IPS DF 6.9 (cell line): ENCODE measurements at places on chromosomes 12 and 14.

GRCh38 chr12:118959348-118959747, 22.0 kb upstream of the SRRM4 start:
- H3K36me3 ChIP-seq = no peaks in the 10 kb centered on the region
- no peak overlapping the region for H3K27ac ChIP-seq
- H3K27me3 ChIP-seq = no peaks in the 10 kb centered on the region
- DNase-seq = no peak
- no peak overlapping the region for H3K4me3 ChIP-seq

GRCh38 chr12:87828382-87828973, 200.7 kb downstream of the C12orf50 start:
- no peaks in the 10 kb centered on the region for H3K4me1 ChIP-seq
- no peaks in the 10 kb centered on the region for H3K27me3 ChIP-seq
- DNase-seq = no peak
- H3K27ac ChIP-seq = no peak overlapping the region
- H3K4me3 ChIP-seq = no peak overlapping the region

- H3K27me3 ChIP-seq = no peaks in the 10 kb centered on the region
- H3K4me1 ChIP-seq = peaks cover 5% of the 10 kb centered on the region; the same call in 1 of the 2 replicates
- no peak for DNase-seq
- H3K36me3 ChIP-seq = peaks cover 26% of the 10 kb centered on the region
- H3K4me3 ChIP-seq = peak overlapping the region; percentile 77; the same call in 1 of the 2 replicates
Observed at GRCh38 chr12:57518920-57519795, 1.2 kb downstream of the DDIT3 start.

DNA sequence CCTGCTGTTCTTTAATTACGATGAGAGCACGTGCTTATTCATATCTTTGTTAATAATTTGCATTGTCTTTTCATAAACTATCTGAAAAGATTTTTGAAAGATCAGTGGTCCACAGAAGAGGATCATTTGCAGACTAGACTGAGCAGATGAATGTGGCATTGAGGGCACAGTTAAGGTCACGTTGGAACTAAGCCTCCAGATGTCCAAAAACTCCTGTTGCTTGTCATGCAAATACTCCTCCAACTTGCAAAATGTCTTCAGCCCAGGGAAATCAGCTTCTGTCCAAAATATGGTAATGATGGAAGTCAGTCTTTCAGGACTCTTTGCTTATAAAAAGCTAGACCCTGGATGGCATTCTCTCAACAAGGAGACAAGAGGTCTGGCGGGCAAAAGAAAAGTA, 201.6 kb upstream of the TMEM260 start:
- no peak overlapping the region for H3K4me3 ChIP-seq
- no peaks in the 10 kb centered on the region for H3K36me3 ChIP-seq
- no peak for DNase-seq
- no peaks in the 10 kb centered on the region for H3K4me1 ChIP-seq

- no peak for DNase-seq
- no peaks in the 10 kb centered on the region for H3K4me1 ChIP-seq
- no peak overlapping the region for H3K27ac ChIP-seq
- H3K36me3 ChIP-seq = no peaks in the 10 kb centered on the region; the same call in 1 of the 2 replicates
- H3K4me3 ChIP-seq = no peak overlapping the region
- H3K27me3 ChIP-seq = no peaks in the 10 kb centered on the region
Observed at GRCh38 chr12:69475237-69475975, 5.2 kb downstream of the FRS2 start.

DNA sequence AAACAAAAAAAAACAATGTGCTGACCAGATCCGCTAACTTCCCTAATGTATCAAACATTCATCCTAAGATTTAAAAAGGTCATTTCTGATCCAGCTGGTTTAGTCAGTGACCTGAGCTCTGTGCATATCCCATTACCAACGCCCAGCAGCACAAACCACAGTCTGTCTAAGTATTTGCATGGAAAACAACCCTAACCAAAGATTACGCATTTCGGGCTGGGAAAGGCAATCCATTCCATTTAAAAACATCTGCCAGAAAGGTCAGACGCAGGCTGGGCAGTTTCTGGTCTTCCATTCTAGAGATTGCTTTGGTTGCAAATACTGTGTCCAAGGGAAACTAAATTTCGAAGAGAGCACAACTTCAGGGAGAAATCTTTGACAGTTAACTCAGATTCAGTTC, 234.9 kb downstream of the FLRT2 start:
- no peaks in the 10 kb centered on the region for H3K36me3 ChIP-seq
- H3K4me3 ChIP-seq = no peak overlapping the region
- no peak for DNase-seq
- H3K27ac ChIP-seq = no peak overlapping the region
- H3K4me1 ChIP-seq = no peaks in the 10 kb centered on the region

GRCh38 chr14:54446161-54446693, 5.1 kb upstream of the CNIH1 start:
- H3K4me3 ChIP-seq = no peak overlapping the region
- H3K36me3 ChIP-seq = no peaks in the 10 kb centered on the region
- no peak overlapping the region for H3K27ac ChIP-seq
- DNase-seq = no peak
- no peaks in the 10 kb centered on the region for H3K4me1 ChIP-seq

DNA sequence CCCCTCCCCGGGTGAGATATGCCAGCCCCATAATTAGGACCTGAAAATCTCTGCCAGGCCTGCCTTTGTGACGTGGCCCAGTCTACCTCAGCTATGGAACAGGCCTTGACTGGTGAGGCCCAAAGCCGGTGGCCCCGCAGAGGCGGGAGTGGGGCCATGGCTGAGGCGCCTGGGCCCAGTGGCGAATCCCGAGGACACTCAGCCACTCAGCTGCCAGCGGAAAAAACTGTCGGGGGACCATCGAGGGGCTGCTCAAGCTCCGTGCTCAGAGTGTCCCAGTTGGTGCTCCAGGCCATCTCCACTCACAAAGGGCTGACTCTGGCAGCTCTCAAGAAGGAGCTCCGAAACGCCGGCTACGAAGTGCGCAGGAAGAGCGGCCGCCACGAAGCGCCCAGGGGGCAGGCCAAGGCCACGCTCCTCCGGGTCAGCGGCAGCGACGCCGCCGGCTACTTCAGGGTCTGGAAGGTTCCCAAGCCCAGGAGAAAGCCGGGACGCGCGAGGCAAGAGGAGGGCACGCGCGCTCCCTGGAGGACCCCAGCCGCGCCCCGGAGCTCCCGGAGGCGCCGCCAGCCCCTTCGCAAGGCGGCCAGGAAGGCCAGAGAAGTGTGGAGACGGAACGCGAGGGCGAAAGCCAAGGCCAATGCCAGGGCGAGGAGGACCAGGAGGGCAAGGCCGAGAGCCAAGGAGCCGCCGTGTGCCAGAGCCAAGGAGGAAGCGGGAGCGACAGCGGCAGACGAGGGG, 21.4 kb downstream of the ZNF641 start:
- no peak overlapping the region for H3K4me3 ChIP-seq
- DNase-seq = no peak
- no peaks in the 10 kb centered on the region; the same call in 1 of the 2 replicates for H3K36me3 ChIP-seq
- H3K27me3 ChIP-seq = no peaks in the 10 kb centered on the region
- H3K27ac ChIP-seq = no peak overlapping the region

DNA sequence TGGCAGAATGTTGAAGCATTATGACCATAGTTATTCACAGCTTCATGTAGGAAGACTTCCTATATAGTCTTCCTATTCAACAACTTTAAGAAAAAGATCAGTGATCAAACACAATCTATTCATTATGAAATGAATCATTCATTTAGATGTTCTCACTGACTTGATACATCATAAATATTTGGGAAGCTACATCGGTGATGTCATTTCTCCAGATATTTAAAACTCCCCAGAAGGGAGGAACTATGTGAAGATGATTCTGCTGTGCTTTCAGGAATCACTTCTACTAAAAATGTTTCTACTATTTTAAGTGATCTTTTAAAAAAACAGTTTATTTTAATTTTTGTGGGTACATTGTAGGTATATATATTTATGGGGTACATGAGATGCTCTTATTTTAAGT, 316.4 kb downstream of the BCAT1 start:
- no peak overlapping the region for H3K4me3 ChIP-seq
- no peaks in the 10 kb centered on the region for H3K36me3 ChIP-seq
- H3K27ac ChIP-seq = no peak overlapping the region
- no peaks in the 10 kb centered on the region for H3K27me3 ChIP-seq

- no peak overlapping the region for H3K27ac ChIP-seq
- no peaks in the 10 kb centered on the region for H3K27me3 ChIP-seq
- H3K36me3 ChIP-seq = no peaks in the 10 kb centered on the region; the same call in 1 of the 2 replicates
- no peak for DNase-seq
Observed at GRCh38 chr14:104363891-104364760, 215.4 kb upstream of the C14orf180 start.

DNA sequence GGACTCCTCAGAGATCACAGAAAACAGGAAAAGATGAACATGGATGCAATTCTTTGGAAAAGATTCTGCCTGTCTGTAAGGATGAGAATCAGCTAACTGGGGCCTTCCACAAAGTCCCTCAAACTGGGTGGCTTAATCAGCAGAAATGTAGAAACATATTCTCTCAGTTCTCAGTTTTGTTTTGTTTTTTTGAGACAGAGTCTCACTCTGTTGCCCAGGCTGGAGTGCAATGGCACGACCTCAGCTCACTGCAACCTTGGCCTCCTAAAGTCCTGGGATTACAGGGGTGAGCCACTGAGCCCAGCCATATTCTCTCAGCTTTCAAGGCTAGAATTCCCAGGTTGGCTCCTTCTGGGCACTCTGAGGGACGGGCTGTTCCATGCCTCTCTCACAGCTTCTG, 38.2 kb upstream of the CLIP1 start:
- H3K36me3 ChIP-seq = no peaks in the 10 kb centered on the region
- no peaks in the 10 kb centered on the region for H3K4me1 ChIP-seq
- H3K27me3 ChIP-seq = no peaks in the 10 kb centered on the region
- no peak overlapping the region for H3K27ac ChIP-seq
- DNase-seq = no peak

DNA sequence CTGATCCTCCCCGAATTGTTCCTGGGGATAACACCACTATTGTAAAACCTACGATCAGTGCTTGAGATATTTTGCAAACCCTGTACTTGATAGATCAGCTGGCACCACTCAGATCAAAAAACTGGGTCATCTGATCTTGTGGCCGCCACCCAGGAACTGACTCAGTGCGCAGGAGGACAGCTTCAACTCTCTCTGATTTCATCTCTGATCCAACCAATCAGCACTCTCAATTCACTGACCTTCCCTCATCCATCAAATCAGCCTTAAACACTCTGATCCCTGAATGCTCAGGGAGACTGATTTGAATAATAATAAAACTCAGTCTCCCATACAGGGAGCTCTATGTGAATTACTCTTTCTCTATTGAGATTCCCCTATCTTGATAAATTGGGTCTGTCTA, 4.2 kb upstream of the XPOT start:
- DNase-seq = no peak
- H3K36me3 ChIP-seq = no peaks in the 10 kb centered on the region
- no peak overlapping the region for H3K27ac ChIP-seq
- H3K4me1 ChIP-seq = no peaks in the 10 kb centered on the region; the same call in 1 of the 2 replicates

- no peak overlapping the region for H3K4me3 ChIP-seq
- no peaks in the 10 kb centered on the region for H3K36me3 ChIP-seq
- DNase-seq = no peak
- H3K27ac ChIP-seq = no peak overlapping the region
Observed at GRCh38 chr14:50425816-50426215, 29.1 kb upstream of the CDKL1 start.

- no peaks in the 10 kb centered on the region for H3K27me3 ChIP-seq
- H3K36me3 ChIP-seq = no peaks in the 10 kb centered on the region
- H3K4me1 ChIP-seq = no peaks in the 10 kb centered on the region
- H3K4me3 ChIP-seq = no peak overlapping the region
- H3K27ac ChIP-seq = no peak overlapping the region
Observed at GRCh38 chr14:80100681-80101080, 110.6 kb downstream of the DIO2 start.

- 0 out of 2 replicates have a peak, but pooled peaks cover 1% of the 10 kb centered on the region for H3K4me1 ChIP-seq
- H3K27me3 ChIP-seq = no peaks in the 10 kb centered on the region
- no peak overlapping the region for H3K4me3 ChIP-seq
- H3K36me3 ChIP-seq = peaks cover 3% of the 10 kb centered on the region; the same call in 1 of the 2 replicates
- H3K27ac ChIP-seq = no peak overlapping the region
Observed at GRCh38 chr12:123715195-123715594, 3.0 kb downstream of the ATP6V0A2 start.

GRCh38 chr14:99468081-99468480, 12.6 kb downstream of the SETD3 start:
- H3K36me3 ChIP-seq = peaks cover 3% of the 10 kb centered on the region; the same call in 1 of the 2 replicates
- no peak overlapping the region for H3K4me3 ChIP-seq
- H3K4me1 ChIP-seq = no peaks in the 10 kb centered on the region; the same call in 1 of the 2 replicates
- no peaks in the 10 kb centered on the region for H3K27me3 ChIP-seq

DNA sequence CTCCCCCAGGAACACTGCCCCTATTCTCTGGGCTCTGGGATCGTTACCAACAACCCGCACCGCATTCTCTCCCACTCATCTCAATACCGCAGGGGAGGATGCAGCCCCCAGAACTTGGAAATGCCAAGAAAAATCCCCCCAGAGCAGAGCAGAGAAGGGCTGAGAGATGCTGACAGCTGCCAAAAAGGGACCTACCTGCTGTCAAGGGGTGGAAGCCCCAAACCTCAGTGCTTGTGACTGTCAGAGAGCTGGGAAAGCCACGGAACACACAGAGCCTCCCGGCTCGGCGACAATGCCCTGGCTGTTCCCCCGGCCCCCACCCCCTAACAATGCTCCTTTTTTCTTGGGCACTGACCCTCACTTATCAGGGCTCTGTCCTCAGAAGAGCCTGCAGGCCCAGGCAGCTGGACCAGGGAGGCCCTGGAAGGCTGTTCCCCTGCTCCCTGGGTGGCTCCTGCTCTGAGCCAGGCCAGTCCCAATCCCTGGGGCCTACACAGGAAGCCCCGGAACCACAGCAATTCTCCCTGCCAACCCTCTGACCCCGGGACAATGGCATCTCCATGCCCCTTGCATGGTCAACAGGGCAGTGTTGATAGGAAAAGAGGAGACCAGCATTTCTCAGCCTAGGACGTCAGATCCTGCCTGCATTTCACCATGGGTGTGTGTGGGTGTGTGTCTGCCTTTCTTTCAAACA, 78.9 kb downstream of the ITPK1 start:
- H3K4me1 ChIP-seq = peaks cover 28% of the 10 kb centered on the region
- no peak overlapping the region for H3K27ac ChIP-seq
- no peaks in the 10 kb centered on the region for H3K27me3 ChIP-seq
- DNase-seq = no peak

- no peak overlapping the region for H3K27ac ChIP-seq
- no peak overlapping the region for H3K4me3 ChIP-seq
- H3K36me3 ChIP-seq = no peaks in the 10 kb centered on the region
- H3K27me3 ChIP-seq = no peaks in the 10 kb centered on the region
- DNase-seq = no peak
Observed at GRCh38 chr14:69928111-69928523, 48.9 kb downstream of the SMOC1 start.

GRCh38 chr14:21891921-21892320, 218.3 kb upstream of the OR4E1 start:
- no peak overlapping the region for H3K4me3 ChIP-seq
- no peaks in the 10 kb centered on the region for H3K4me1 ChIP-seq
- no peaks in the 10 kb centered on the region for H3K36me3 ChIP-seq
- no peak overlapping the region for H3K27ac ChIP-seq

- no peak overlapping the region for H3K27ac ChIP-seq
- DNase-seq = peak; percentile 63
- H3K4me1 ChIP-seq = no peaks in the 10 kb centered on the region; the same call in 1 of the 2 replicates
- no peak overlapping the region for H3K4me3 ChIP-seq
- no peaks in the 10 kb centered on the region for H3K36me3 ChIP-seq
Observed at GRCh38 chr14:81990312-81990761, 456.7 kb upstream of the SEL1L start.
